DMS79 treated with DMSO at 0.1 percent for 48 hours (cell line): ENCODE measurements at places on chromosomes 2 and 18.

- no peak for DNase-seq
These were observed 120.8 kb upstream of the ODC1 start for GRCh38 chr2:10568736-10569432.

DNA sequence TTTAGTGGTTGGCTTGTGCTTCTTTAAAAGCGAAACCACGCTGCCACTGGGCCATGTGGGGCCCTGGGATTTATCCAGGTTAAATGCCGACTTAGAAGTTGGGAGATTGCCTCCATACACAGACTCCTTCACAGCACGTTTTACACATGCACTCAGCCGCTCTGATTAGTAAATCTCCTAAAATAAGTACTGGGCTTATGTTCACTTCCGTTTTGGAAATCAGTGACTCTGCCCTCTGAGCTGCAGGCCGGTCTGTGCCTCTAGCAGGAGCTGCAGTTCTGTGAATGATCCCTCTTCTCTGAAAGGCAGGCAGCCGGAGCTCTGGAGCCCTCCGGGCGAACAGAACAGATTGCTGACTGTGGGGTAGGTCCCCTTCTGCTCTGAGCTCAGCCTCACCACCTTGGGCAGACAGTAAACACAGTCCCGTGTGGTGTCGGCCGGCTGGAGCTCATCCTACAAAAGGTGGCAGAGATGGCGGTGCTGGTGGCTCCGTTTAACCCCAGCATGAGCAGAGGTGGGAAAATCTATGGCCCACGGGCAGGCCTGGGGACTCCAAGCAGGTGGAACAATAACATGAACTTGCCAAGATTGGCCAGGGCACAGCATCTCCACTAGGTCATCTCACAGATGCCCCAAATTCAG is 9.8 kb upstream of the RAB17 start:
- no peak for DNase-seq

- no peak for DNase-seq
These were observed 228.9 kb downstream of the ADCYAP1 start for GRCh38 chr18:1133541-1133940.

GRCh38 chr2:21142149-21142548 is 18.4 kb downstream of the TDRD15 start:
- DNase-seq, result no peak

DNA sequence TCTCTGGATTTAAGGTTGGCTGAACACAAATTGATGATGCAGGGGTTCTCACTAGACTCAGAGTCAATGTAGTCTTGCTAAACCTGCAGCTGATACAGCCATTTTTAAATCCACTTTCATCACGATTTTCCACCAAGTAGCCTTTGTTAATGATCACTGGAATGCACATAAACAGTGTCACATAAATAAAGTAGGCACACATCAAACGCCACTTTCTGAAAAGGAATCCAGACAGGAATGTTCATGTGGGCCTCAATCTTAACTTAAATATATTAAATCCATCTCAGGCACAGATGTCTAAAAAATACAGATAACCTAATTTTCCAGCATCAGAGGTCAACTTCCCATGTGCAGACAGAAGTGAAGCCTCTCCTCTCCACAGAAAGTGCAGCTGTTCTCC is 58.3 kb downstream of the LAMA1 start:
- no peak for DNase-seq

DNA sequence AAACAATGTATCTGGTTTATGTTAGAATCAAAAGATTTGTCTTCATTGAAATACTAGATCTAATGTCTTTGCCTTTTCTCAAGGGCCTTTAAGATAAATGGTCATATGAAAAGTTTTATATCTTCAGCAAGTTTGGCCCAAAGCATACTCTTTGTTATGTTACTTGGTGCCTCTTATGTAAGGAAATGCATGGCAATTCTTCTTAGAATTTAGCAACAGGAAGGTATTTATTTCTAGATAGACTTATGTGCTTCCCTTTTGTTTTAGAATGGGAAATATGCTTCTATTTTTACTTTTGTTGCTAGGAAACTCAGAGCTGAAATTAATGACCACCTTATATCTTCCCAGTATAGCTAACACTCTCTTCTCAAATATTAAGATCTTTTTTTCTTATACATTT is 117.4 kb upstream of the DLX2 start:
- DNase-seq, result no peak

DNA sequence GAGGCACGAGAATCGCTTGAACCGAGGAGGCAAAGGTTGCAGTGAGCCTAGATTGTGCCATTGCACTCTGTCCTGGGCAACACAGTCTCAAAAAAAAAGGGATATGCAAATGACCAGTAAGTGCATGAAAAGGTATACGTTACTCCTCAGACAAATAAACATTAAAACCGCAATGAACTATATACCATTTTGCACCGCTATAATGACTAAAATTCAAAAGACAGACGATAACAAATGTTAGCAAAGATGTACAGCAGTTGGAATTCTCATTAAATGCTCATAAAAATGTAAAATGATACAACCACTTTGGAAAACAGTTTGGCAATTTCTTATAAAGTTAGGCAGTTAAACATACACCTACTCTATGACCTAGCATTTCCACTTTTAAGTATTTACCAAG is 67.4 kb upstream of the MSH6 start:
- DNase-seq, result no peak

DNA sequence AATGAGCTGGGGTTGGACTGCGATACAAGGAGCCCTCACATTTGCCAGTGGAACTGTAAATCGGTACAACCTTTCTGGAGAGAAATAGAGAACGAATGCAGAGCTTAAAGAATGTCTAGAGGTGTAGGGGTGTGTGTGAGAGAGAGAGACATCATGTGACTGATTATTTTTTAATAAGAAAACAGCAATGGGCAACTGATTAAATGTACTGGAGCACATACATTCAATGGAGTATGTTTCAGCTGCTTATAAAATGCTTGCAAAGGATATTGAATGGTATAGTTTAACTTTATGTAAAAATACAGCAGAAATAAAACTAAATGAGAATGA is 391 bp upstream of the TMEM17 start:
- DNase-seq, result peak; percentile 93

DNA sequence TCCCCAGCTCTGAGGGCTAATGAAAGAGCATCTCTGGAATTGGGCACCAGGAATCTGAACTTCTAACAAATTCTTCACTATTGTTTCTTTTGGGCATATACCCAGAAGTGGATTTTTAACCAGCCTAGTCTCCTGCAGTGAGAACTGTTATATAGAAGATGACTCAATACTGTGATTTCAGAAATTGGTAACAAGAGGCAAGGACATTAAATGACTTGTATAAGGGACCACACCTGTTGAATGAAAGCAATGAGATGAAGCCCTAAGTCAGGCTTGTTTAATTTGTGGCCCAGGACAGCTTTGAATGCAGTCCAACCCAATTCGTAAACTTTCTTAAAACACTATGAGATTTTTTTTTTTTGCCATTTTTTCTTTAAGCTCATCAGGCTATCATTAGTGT is 57.9 kb downstream of the EPC2 start:
- DNase-seq, result no peak

GRCh38 chr2:159163930-159164329 is 122.6 kb downstream of the WDSUB1 start:
- no peak for DNase-seq

- DNase-seq, result peak; percentile 78
These were observed 898.2 kb downstream of the NRXN1 start for GRCh38 chr2:50133766-50134165.

DNA sequence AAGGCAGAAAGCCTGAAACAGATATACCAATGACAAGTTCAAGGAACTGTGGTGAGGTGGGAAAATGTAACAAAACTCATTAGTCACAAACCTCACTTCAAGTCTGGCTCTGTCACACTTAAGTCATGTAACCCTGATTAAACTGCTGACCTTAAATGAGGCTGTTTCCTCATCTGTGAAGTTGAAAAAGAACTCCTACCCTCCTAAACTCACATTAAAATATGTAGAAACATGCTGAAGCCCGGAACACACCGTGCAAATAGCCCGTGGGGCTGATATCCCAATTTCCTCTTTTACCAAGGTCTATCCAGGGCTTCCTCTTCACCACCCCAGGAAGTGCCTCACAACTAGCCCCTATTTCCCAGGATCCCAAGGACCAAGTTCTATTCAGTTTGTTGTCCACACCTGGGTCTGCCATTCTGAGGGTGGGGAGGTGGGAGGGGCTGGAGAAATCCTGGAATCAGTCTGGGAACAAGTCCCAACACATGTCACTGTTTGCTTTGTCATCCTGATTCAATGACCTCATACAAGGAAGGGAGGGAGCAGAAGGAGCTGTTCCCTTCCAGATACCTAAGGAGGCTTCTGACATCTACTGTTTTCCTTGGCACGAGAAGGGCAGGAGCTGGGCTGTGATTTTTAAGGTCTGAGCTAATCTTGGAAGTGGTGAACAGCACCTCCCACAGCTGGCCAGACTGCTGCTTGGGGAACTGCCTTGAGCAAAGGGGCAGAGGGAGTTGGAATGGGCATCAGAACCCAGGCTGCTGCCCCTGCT is 42.3 kb downstream of the SLC4A1AP start:
- DNase-seq, result no peak
